Activated gamma-delta T cell treated with anti-CD3 and anti-CD28 coated beads, Interleukin-2, amount 50 U/mL, for 16 hours (primary cell): ENCODE measurements at places on chromosomes 6 and 20.

DNA sequence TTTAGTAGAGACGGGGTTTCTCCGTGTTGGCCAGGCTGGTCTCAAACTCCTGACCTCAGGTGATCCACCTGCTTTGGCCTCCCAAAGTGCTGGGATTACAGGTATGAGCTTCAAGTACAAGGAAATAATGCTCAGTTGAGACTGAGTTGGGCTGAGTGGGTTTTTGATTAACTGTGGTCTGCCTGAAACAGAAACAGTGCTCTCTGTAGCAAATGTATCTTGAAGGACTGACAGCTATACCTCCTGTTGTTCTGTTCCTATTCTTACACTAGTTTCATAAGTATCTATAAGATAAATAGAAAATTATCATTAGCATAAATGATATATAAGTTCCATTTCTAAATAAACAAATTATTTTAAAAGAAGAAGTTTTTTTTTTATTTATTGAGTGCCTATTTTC is 142.8 kb upstream of the PTPRK start:
- DNase-seq, result no peak

GRCh38 chr6:135710042-135710441 is 141.5 kb upstream of the PDE7B start:
- DNase-seq, result no peak

- DNase-seq, result no peak
These were observed 607.3 kb downstream of the CDH26 start for GRCh38 chr20:60565551-60565950.

DNA sequence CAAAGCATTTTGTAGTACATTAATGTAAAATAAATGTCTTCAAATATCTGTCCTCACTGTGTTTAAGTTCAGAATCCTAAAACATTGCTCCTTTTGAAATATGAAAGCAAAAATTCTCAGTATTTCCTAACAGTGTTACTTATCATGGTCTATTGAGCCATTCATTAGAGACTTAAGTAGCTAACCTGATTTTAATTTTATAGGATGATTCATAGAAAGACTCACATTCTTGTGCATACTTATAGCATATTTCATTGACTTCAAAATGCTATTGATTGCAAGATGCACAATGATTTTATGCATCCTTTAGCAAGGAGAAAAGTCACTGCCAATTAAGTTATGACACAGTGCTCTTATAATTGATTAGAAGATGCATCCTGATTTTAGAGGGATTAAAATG is 85.7 kb downstream of the HIVEP1 start:
- DNase-seq, result no peak

DNA sequence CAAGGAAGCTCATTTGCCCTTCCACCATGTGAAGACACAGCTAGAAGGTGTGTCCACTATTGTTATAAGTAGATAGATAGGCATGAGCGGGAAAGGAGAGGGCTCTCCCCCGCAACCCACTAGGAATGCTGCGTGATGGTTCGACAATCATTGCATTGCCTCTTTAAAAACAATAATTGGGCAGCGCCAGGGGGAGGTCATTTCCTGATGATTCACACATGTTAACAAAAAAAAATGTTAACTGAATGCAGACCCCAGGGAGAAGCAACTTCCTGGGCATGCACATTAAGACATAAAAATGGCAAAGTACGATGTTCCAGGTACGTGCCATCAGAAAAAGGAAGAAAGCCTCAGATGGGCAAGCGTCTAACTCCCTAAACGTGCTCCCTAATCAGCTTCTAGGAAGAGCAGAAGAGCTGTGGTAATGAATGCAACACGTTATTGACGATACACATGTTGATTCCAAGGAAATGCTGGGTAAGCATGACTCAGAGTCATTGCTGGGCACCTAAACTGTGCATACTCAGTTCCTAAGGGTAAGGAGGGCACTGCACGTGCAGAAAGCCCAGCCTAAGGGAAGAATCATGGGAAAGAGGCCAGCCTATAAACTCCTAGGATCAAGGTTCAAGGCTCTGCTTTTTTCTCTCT is 113.7 kb downstream of the FAM217A start:
- no peak for DNase-seq

DNA sequence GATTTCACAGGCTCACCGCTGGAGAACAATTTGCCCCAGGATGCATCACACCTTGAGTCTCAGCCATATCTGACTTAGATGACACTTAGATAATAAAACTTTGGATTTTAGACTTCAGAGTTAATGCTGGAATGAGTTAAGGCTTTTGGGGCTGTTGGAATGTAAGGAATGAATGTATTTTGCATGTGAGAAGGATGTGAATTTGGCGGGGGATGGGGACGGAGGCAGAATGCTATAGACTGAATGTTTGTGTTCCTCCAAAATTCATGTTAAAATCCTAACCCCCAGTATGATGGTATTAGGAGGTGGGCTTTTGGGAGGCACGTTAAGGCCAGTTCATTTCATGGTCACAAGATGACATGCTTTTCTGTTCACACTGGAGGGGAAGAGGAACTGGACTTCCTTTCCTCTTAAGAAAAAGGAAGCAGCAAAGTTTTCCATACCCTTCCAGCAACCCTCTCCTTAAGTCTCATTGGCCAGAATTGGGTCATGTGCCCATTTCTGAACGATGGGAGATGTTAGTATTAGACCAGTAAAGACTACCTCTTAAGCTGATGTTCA is 5.8 kb upstream of the SRXN1 start:
- no peak for DNase-seq

- no peak for DNase-seq
These were observed 186.7 kb downstream of the PHACTR1 start for GRCh38 chr6:12903246-12903645.

- DNase-seq, result no peak
These were observed 52.7 kb downstream of the TOP1 start for GRCh38 chr20:41081276-41081814.

GRCh38 chr20:35669221-35669620 is 4.5 kb upstream of the CPNE1 start:
- no peak for DNase-seq

GRCh38 chr6:160363016-160363996 is 15.1 kb downstream of the SLC22A3 start:
- no peak for DNase-seq

DNA sequence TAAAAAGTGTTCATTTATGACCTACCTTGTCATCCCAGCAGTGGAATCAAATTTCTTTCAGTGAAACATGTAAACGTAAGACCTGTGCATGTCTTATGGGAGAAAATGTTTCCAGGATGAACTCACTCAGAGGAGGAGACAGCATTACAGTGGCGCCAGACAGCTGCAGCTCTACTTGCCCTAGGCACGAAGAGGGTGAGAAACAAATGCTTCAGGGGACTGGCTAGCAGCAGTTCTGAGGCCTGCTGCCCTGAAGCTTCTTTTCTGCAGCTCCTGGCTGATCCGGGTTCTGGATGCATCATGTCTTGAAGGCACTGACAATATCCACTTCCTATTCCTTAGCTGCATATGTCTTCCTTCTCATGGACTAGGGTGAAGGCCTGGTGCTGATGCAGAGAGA is 120.2 kb downstream of the QRSL1 start:
- DNase-seq, result no peak

GRCh38 chr6:19929312-19929711 is 92.1 kb downstream of the ID4 start:
- DNase-seq, result no peak

DNA sequence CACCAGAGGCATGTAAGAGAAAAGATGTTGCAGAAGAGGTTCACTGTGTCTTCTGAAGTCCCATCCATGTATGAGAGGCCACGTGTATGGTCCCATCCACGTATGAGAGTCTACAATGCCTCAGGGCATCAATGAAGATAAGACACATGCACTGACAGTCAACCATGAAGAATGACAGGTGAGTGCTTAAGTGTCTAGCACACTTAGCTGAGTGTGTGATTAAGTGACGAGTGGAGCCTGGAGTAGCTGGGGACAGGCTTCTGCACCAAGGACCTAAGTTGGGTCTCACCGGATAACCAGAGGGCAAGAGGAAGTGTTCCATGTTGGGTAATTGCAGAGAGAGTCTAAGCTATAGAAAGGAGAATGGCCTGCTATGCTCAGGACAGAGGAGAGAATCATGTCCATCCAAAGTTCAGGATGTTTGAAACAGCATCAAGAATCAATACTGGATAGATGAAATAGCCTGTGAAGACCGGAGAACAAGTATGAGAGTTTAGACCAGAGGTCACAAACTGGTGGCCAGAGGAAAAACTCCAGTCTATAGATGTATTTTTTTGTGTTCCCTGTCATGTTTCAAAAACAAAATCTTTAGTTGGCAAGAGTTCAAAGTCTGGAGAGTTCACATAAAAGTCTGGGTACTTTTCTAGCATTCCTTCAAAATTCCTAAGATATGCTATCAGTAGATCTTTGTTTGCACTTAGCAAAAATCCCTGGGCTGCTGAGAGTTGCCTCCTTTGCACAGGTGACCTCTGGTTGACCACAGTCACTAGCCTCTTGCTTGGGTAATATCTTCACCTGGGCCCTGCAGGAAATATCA is 165.8 kb downstream of the KIF16B start:
- DNase-seq, result no peak

DNA sequence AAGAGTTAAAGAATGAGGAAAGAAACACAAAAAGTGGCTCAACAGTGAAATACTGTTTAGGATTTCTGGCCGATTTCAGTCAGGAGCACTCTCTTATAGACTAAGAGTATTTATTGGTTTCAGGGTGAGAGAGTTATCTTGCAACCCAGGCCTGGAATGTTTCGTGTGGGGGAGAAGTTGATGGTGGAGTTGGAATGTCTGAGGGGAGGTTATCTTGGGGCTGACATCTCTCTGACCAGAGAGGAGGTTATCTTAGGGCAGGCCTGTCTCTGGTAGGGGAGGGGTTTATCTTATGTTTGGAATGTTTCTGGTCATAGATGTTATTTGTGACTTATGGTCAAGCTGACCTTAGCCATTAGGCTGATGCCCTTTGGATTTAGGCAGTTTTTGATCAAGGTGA is 80.3 kb downstream of the HTR1B start:
- no peak for DNase-seq

DNA sequence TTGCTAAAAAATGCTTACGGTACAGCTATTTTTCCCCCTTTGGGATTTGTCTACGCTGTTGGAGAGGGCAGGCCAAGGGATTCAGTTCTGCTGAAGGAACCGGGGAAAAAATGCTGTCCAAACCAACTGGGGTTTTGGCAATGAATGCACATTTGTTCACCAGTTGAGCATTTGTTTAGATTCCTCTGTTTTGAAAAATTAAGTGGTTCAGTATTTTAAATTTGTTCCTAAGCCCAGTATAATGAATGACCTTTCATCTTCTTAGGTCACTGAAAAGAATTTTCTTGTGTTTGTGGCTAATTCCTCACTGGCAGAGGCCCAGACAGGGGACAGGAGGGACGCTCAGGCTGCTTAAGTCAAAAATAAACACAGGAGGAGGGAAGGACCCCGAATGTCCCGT is 10.8 kb upstream of the EYA2 start:
- no peak for DNase-seq

DNA sequence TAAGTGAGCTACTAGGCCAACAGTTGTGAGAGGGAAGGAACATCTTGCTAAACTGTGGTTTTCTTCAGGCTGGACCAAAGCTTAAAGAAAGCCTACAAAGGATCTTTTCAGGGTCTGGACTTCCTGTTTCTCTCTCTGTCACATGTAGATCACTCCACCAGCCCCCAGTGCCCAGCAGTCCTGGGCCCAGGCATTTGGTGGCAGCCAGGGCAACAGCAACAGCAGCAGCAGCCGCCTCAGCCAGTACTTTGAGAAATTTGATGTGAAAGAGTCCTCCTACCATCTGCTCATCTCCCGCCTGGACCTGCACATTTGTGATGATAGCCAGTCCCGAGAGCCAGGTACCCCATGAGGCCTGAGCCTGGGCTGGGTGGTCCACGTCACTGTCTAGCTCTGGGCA is 44.1 kb downstream of the BLTP3A start:
- DNase-seq, result no peak

GRCh38 chr20:39762716-39763115 is 800.6 kb downstream of the DHX35 start:
- DNase-seq, result no peak

DNA sequence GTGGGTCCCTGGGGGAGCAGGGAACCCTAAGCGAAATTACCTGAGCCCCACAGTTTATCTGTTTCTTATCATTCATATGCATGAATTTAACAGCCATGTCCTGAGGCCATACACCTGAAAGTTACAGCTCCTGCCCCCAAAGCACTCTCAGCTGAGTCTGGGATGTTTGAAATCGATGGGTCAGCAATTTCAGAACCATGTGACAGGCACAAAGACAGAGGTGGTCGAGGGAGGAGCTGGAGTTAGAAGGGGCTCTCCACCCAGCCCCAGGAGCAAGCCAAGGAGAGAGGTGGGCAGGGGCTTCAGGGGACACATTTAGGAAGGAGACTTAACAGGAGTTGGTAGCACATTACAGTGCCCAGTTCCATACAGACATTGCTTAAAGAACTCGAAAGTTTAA is 14.9 kb downstream of the TTBK1 start:
- DNase-seq, result no peak

DNA sequence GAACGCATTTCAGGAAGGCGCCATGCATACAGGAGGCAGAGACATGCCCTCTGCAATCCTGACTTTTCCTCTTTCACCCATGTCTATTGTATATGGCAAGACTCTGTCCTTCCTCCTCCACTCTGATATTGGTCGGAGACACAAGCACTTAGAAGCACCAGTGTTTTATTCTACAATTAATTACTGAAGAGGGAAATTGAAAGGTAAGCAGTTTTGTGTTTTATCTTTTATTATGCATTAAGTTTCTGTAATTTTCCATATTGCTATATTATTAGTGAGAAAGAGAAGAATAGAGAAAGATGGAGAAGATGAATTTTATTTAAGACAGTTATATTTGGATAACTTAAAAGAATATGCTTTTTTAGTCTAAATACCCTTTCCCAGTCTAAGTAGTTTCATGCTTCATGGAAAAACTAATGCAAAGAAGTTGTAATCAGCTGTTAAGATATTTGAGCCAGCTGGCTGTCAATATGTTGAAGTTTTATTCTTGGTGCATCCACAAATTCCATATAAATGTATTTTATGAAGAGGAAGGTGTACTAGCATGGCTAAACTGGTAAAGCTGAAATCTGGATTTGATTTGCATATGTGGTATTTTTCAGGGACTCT is 13.6 kb downstream of the ARID1B start:
- DNase-seq, result no peak

DNA sequence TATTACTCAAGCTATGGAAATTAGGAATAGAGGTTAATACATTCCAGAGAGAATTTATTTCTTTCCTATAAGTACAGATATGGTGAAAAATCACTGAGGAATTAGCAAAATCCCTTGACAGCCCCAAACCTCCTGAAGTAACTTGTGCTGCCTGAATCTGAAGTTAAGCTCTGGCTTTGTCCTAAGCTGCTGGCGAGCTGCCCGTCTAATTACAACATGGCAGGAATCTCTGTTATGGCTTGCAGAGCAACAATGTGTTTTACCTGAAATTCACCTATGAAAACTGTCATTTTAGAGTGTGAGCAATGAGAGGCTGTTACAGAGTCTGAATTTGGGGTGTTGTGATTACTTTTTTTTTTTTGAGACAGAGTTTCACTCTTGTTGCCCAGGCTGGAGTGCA is 22.5 kb upstream of the IYD start:
- no peak for DNase-seq

GRCh38 chr6:132959639-132960326 is 145.4 kb downstream of the RPS12 start:
- no peak for DNase-seq

GRCh38 chr6:14123386-14124111 is 6.0 kb downstream of the CD83 start:
- no peak for DNase-seq
